ENCODE measurements at places on chromosomes 16 and 17.

GRCh38 chr17:81666092-81666341 is 388 bp downstream of the OXLD1 start:
- DNase-seq, result peak; percentile 75

GRCh38 chr17:34579979-34580684 is 750 bp downstream of the TMEM132E start:
- no peak for DNase-seq

GRCh38 chr17:384622-385177 is 32.1 kb upstream of the RPH3AL start:
- peak; percentile 22 for DNase-seq

- DNase-seq, result no peak
Measured at GRCh38 chr17:18278867-18279266, 18.4 kb downstream of the MIEF2 start.

DNA sequence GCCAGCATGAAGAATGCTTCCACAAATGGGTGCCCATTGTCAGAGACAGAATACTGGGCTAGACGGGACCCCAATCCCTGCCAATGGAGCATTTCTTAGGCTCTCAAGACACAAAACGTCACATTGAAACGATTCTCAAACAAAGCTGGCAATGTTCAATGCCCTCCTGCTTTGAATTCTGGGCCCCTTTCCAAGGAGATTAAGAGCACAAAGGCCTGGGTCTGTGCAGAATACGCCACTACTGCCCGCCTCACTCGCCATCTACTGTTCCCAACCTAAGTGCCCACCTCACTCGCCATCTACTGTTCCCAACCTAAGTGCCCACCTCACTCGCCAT is 9.7 kb downstream of the CFAP20 start:
- DNase-seq, result no peak

GRCh38 chr17:74740173-74740572 is 3.1 kb downstream of the RAB37 start:
- no peak for DNase-seq

DNA sequence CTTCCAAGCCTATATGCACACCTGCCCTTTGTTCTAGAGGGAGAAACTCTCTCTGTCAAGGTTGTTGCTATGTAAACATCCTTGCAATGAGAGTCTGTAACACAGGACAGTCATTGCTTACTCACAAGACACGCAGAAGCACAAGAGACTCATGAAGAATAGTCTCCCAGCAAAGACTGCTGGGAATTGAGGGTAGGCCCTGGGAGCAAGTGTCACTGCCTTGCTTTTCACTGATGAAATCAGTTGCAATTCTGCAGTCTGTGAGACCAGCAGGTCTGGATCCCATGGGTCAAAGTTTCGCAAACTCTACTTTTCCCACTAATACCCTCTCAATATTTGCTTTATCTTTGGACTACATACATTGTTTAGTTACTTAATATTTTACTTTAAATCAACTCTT is 177.4 kb downstream of the FTO start:
- DNase-seq, result peak; percentile 45

- no peak for DNase-seq
Measured at GRCh38 chr16:2530629-2531318, 434 bp downstream of the CEMP1 start.

DNA sequence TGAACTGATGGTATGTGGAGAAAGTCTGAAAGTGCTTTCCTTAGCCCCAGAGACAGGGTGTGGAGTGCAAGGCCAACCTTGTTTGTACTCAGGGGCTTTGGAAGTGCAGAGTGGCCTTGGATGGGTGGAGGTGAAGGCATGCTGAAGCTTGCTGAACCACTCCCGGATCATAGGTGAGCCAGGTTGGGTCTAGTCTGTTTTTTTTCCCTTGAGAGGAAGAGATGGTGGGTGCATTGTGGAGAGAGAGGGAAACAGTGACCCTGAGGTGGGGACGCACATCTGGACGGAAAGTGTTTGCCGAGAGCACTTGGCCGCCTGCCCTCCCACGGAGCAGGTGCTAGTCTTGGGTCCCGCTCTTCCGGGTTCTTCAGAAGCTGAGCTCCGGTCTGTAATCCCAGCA is 12.5 kb downstream of the ABAT start:
- peak; percentile 77 for DNase-seq

GRCh38 chr17:4948166-4948930 is at the start of gene PFN1:
Gene PFN1 (minus strand): TSS chr17:4948530. CDS start chr17:4948394, 136 bp downstream.
- peak; percentile 91 for DNase-seq

DNA sequence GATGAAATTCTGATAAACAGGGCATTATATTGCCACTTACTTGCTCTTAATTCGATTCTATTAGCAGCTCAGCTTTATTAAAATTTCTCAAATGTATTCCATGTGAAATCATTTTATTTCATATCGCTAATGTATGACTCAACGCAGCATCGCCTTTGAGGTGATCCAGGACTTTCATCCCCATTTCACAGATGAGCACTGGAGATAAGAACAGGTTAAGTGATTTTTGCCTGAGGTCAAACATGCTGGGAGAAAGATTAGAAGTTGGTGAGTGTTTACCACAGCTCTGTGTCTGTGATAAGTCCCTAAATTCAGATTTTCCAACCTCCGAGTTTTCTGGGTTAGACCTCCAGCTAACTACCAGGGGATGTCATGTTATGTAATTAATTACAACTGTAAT is 43.6 kb downstream of the RBFOX1 start:
- no peak for DNase-seq

DNA sequence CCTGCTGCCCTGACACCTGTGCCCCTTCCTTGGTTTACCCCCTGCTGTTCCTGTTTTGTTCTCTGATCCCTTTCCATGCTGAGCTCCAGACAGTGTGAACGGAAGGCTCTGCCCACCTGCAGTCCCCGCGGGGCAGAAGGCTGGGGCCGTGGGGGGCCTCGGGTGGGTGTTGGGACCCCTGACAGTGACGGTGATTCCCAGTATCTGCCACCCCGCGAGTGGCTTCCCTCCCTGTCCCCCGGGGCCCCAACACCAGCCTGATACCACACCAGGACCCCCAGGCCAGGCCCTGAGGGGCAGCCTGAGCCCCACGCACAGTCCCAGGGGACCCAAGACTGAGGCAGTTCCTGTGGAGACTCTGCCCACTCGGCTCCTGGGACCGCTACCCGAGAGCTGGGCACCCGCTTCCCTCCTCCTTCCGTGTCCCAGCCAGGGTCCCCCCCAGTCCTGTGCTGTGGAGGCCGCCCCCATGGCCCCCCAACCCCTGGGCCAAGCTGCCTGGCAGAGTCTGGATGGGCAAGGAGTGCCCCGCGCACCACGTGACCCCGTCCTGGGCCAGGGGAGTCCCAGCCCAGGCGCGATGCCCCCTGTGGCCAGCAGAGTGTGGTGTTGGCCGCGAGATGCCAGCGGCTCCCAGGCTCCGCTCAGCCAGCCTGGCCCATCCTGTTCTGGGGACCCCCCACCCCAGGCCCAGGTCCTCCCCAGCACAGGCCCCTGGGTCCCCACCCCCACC is 10.0 kb upstream of the C1QTNF8 start:
- DNase-seq, result peak; percentile 63

GRCh38 chr16:53542283-53542682 is 39.3 kb upstream of the AKTIP start:
- DNase-seq, result peak; percentile 68

DNA sequence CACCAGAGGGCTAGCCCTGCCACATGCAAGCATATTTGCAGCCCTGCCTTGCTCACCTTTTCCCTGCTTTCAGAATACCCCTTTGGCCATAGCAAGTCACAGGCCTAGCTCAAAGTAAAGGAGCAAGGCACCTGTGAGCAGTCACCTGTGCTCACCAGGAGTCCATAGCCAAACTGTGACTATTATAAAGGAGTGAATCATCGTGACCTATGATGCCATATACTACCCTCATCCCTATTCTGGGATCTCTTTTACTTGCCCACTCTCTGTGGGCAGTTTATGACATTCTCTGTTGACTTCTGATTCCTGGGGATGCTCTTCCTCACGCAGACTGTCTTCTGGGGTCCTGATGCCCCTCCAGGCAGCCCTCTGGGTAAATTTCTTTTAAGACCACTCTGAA is 200.5 kb upstream of the NLRP1 start:
- DNase-seq, result no peak

- DNase-seq, result no peak
Measured at GRCh38 chr17:79077587-79077986, 3.0 kb downstream of the ENGASE start.

GRCh38 chr17:4938688-4939545 is 929 bp downstream of the SLC25A11 start:
- DNase-seq, result peak; percentile 39

DNA sequence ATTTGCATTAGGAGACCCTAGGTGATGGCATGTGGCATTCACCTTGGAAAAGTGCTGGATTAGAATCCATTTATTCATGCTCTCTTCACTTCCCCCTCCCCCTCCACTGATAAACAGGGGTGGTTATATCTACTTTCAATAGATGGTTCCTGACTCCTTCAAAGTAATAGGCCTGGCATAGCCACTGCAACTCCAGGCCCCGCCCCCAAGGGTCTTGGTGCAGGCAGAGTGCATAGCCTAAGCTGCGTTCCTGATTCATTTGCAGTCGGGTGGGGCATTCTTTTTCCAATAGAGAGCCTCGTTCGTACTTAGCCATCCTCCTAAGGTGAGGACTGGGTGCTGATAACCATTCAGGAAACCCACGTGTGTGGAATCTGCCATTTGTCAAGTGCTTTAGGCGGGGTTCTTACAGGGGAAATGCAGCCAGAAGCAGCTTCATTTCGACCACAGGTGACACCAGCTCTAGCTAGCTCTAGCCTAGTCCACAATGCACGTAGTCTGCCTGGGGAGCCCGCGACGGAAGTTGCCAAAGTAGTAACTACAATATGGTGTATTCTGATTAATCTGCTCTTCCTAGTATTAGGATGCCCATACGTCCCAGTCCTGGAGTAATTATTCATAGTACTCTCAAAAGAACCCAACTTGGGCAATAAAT is 11.1 kb downstream of the UBE2O start:
- no peak for DNase-seq

DNA sequence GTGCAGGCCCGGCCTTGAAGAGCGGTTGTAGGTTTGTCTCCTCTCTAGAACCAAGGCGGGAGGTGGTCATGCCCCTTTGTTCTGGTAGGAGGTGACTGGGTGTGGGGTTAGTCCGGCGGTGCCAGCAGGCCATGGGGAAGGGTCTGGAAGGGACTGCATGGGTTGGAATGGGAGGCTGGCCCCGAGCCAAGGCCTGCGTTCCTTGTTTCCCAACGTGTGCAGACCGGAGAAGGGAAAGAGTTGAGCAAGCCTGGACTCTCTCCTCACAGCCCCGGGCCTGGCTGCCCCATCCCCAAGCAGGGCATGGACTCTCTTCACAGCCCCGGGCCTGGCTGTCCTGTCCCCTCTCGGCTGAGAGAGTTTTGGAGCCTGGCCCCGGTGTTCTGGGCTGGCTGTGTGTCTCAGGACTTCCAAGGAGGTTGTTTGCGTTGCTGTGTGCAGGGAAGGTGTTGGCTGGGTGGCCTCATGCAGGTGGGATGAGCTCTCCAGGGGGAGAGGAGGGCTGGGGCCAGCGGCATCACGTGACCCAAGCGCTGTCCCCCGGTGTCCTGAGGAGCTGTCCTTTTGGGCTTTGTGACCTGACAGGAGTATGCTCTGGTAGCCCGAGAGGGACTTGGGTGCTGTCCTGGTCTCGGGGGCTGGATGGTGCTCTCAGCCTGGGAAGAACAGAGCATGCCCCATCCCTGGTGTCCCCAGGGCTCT is 2.6 kb downstream of the CACNA1H start:
- DNase-seq, result no peak

DNA sequence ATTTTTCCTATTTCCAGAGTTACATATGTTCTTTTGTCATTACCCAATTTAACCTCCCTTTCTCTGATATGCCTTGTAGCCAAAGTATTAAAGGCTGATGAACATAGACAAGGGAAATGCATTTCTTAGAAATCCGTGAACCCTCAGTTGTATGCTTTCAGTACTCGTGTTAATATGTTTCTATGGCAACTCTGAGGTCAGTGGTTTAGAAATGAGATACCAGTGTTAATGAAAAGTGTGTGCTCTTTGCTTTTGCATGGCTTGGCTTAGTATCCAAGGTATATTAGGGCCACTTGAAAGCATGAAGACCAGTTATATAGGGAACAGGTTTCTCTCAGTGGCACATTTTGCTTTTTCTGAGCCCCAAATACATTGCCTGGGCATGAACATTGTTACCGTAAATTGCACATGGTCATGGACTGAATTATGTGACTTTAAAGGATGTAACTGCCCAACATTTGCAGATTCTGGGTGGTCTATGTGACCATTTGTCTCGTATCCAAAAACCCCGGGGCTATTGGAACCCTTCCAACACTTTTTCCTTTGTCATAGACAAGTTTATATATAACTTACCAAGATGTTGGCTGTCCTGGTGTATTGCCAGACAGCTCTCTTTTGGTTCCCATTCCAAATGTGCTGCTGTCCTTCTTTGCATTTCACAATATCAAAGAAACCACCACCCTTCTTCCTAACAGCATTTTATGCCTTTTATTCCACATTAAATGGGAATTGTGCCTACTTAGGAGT is 17.5 kb downstream of the ABHD15 start:
- peak; percentile 4 for DNase-seq

DNA sequence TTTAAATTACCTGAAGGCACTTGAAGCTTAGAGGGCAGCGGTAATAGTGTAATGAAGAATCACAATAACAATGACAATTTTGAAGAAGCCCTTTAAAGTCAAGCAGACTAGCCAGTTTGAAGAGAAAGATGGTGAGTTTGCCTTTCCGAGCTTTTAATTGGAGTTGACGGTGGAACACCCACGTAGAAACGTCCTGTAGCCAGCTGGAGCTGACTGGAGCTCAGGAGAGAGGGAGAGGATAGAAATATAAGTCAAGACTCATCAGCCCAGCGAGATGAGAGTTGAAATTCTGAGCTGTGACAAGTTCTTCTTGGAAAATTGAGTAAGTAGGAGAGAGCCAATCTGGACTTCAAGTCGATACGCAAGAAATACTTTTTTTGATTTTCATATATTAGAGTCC is 91.7 kb upstream of the CACNG3 start:
- no peak for DNase-seq

- peak; percentile 92 for DNase-seq
Measured at GRCh38 chr17:20059728-20060188, 50.6 kb downstream of the SPECC1 start.

DNA sequence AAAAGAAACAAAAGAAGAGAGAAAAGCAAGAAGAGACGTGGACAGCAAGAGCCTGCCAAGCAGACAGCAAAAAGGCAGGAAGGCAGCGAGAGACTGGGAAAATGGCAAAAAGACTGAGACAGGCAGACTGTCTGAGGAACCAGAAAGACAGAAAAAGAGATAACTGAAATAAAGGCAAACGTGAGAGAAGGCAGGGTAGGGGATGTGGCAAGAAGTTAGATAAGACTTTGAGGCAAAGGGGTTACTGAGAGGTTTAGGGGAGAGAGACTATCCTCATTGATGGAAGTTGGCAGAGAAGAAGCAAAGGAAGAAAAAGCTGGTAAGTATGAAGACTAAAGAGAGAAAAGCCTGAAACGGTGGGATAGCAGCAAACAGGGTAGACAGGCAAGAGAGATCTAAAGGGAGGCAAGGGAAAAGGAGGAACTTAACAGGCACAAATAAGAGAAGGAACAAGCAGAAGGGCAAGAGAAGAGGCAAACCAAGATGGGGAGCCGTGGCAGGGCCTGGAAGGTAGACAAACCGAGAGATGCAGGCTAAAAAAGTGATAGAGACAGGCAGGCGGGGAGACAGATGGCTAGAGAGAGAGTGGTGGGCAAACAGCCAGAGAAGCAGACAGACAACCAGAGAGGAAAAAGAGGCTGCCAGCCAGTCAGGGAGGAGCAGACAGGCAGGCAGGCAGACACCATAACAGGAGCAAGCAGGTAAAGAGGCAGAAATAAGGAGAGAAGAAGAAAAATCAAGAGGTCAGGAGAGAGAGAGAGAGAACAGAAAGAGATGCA is 7.1 kb upstream of the CHD3 start:
- DNase-seq, result peak; percentile 86

GRCh38 chr17:61157246-61157886 is 242.3 kb upstream of the TBX2 start:
- DNase-seq, result no peak

- no peak for DNase-seq
Measured at GRCh38 chr16:79740252-79740651, 139.7 kb upstream of the MAF start.
